ENCODE measurements at places on chromosomes 5 and 9.

DNA sequence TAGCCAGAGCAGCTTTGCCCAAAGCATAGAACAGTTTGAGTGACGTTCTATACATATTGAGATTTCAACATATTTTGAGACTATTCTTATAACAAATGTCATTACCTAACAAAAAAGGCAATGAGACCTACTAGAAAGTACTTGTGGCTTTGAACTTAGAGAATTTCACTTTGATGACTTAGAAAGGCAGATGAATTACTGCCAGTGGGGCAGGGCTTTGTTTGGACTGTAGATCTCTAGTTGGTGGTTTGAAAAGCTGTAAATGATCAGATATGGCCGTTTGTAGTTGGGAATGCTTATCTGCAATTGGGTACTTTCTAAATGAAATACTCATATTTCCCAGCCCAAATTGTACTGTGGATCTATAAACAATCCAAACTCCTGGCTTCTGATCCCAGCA lies 28.1 kb downstream of the SOX30 start:
- no peak for DNase-seq

DNA sequence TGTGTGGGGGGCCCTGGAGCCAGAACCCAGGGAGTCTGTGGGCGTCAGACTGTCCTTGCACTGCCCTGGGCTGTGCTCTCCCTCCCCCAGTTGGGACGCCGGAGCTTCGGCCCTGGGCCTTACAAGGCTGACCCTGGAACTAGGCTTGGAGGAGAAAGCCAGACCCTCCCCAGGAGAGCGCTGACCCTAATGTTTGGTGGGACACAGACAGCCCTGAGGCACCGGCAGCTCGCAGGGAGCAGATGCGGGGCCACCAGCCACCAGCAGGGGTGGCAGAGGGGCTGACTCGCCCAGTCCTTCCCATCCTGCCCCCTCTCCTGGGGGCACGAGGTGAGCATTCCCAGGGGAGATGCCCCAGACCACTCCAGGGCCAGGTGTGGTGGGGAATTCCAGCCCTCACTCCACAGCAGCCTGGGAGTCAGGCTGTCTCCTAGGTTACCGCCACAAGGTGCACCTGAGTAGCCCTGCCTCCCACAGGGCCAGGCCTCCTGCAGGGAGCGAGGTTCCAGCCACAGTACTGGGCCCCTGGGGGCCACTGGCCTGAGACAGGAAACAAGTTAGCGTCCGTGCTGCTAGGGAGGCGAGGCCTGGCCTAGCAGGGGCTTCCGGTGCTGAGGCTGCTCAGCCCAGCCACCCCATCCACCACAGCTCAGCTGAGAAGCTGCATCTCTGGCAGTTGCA lies 134.6 kb downstream of the OLFM1 start:
- DNase-seq = no peak

DNA sequence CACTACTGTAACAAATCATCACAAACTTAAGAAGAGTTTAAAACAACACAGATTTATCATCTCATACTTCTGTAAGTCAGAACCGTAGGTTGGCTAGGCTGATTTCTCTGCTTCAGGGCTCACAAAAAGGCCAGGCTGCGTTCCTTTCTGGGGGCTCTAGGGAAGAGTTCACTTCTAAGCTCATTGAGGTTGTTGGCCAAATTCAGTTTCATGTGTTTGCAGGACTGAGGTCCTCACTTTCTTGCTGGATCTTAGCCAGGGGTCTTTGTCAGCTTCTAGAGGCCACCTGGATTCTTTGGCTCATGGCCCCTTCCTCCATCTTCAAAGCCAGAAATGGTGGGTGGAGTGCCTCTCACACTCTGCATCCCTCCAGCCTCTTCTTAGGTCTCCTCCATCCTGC lies 76.0 kb downstream of the ACTBL2 start:
- no peak for DNase-seq

GRCh38 chr9:88953381-88954029 lies 37.8 kb upstream of the S1PR3 start:
- DNase-seq = no peak

- no peak for DNase-seq
Observed at GRCh38 chr5:175690025-175690424, 32.2 kb downstream of the HRH2 start.

GRCh38 chr9:105693435-105694189 lies 729 bp upstream of the TMEM38B start:
- DNase-seq = no peak

GRCh38 chr5:157389103-157389502 lies 70.9 kb upstream of the NIPAL4 start:
- no peak for DNase-seq

- DNase-seq = no peak
Observed at GRCh38 chr9:37025823-37026112, 8.3 kb downstream of the PAX5 start.

DNA sequence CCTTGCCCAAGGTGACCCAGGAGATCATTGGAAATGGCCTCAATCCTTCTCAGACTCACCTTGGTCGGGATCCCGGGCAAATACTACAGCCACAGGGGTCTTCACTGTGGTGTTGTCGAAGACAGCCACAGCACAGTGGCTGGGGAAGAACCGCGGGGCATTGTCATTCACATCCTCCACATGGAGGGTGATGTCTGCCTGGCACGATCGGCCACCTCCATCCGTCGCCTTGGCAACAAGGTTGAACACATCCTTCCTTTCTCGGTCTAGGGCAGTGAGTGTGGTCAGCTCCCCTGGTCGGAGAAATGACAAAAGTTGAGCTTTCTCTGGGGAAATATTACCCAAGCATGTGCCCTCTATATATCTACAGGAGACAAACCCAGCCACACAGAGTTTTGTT lies 56.8 kb downstream of the FAT2 start:
- DNase-seq = no peak

GRCh38 chr9:111076042-111076441 lies 37.8 kb upstream of the LPAR1 start:
- DNase-seq = no peak

GRCh38 chr9:137069508-137070091 lies 757 bp downstream of the SAPCD2 start:
- DNase-seq = no peak

GRCh38 chr5:91433861-91434260 lies 50.7 kb upstream of the ARRDC3 start:
- DNase-seq = no peak

GRCh38 chr5:113495422-113495841 lies 7.2 kb upstream of the MCC start:
- no peak for DNase-seq

DNA sequence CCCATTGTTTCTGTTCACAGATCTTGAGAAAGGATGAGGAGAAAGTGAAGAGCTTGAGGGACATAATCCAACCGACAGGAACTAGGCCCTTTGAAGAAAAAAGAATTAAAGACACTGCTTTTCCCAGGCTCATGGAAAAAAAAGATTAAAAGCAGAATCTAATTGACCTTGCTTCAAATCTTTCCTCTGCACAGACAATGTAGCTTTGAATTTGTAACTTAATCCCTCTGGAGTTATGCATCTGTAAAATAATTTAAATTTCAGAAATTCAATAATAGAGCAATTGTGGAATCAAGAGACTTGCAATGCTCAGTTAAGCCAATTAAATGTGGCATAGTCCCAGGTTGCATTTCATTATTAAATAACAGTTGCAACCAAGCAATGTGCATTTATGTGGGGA lies 64.6 kb downstream of the SVEP1 start:
- DNase-seq = no peak

DNA sequence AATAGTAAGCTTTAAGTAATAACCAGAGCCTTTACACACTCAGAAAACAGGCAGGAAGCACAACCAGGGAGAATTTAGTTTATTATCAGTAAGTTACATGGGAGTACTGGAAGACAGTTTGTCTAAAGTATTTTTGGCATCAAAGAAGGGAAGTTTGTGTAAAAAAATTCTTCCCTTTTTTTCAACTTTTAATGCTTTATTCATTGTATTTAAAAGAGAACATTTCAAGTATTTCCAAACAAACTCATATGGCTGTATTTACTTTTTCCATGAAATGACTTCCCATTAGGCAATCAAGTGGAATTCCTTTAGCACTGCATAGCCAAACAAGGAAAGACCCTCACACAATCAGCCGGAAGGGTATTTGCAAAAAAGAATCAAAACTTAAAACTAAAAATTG lies 26.7 kb downstream of the RNF145 start:
- DNase-seq = no peak

DNA sequence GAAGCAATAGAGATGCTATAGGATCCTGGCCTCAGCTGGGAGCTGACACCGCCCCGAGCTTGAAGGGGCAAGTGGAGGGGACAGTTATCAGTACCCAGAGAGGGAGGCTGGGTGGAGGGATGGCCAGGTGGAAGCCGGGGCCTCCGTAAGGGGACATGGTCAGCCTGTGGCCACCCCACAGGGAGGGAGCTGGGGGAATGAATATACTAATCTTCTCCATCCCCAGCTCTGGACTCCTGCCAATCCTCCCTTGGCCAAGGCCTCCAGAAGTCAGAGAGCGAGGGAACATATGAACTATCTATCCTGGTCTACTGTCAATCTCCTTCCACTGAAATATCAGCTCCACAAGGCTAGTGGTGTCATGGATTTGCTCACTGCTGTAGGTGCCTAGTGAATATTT lies 109.3 kb downstream of the BOD1 start:
- no peak for DNase-seq

- no peak for DNase-seq
Observed at GRCh38 chr5:158534203-158534602, 565.5 kb downstream of the EBF1 start.

DNA sequence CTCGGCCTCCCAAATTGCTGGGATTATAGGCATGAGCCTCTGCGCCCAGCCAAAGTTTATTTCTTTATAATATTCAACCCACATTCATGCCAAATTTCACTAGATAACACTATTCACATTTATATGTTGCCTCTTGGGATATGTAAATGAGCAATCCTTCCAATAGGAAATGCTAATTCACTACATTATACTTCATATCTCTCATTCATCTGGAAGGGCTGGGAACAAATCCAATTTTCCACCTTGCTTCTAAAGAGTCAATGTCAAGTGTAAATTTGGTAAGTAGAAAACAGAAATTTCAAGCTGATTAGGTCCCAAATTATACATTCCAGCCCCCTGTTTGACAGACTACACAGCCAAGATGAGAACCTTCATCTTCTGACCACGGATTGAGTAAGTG lies 385.5 kb downstream of the GLIS3 start:
- DNase-seq = no peak

GRCh38 chr5:150411245-150411979 lies 1.3 kb downstream of the CD74 start:
- DNase-seq = peak; percentile 45

DNA sequence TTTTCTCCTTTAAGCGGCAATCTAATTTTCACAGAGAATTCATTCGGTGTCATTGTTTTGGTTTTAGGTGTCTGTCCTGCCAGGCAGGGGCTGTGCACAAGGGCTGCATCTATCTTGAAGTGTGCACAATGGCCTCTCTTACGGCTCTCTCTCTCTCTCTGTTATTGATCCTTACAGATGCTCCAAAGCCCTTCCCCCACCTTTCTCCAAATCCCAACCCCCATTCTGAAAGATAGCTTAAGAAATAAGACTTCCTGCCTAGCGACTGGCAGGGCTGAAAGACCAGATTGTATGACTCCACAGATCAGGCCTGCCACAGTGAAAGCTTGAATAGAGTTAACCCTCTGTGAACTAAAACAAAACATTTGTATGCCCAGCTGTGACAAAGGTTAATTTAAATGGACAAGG lies 86.5 kb upstream of the NR5A1 start:
- DNase-seq = no peak

- no peak for DNase-seq
Observed at GRCh38 chr5:3185488-3185887, 410.1 kb upstream of the IRX1 start.

DNA sequence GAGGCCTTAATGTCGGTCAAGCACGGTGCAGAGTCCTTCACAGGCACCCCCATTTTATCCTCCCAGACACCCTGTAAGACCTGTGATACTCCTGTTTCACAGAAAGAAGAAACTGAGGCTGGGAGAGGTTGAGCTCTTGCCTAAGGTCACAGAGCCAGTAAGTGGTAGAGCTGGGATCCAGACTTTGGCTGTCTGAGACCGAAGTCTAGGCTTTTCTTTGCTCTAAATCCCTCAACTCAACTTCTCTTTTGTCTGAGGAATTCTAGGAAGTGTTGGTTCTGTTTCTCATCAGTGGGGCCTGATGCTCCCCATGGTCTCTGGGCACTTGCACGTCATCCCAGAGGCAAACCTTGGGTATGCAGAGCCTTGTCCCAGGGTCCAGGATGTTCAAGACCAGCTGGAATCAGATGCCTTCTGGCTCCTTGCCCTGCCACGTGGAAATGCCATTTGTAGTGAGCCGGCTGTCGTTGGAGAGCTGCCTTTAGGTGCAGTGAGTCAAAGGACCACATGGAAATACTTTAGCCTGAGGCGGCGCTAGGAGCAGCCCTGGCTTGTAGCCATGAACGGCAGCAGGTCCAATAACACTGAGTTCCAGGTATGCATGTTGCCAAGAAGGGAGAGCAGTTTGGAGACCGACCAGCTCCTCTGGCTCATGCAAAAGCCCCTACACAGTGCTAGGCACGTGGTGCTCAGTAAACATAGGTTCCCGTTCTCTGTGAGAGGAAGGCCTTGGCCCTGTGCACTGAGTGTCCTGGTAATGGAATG lies 9.2 kb downstream of the DCANP1 start:
- no peak for DNase-seq

- DNase-seq = no peak
Observed at GRCh38 chr5:146369691-146370090, 31.1 kb downstream of the POU4F3 start.
